Midbrain (tissue), 1 donor: ENCODE measurements at places on chromosomes 16 and 17.

- DNase-seq: no peak
These were observed 11.4 kb downstream of the HLF start for GRCh38 chr17:55275894-55276804.

GRCh38 chr17:47694581-47695428 lies 844 bp downstream of the TBKBP1 start:
- DNase-seq: peak; percentile 24

GRCh38 chr16:10529895-10530669 lies 50.3 kb downstream of the EMP2 start:
- no peak for DNase-seq

- no peak for DNase-seq
These were observed 17.2 kb downstream of the RARA start for GRCh38 chr17:40326014-40326831.

GRCh38 chr16:72369274-72369673 lies 197.3 kb upstream of the PMFBP1 start:
- DNase-seq: no peak

DNA sequence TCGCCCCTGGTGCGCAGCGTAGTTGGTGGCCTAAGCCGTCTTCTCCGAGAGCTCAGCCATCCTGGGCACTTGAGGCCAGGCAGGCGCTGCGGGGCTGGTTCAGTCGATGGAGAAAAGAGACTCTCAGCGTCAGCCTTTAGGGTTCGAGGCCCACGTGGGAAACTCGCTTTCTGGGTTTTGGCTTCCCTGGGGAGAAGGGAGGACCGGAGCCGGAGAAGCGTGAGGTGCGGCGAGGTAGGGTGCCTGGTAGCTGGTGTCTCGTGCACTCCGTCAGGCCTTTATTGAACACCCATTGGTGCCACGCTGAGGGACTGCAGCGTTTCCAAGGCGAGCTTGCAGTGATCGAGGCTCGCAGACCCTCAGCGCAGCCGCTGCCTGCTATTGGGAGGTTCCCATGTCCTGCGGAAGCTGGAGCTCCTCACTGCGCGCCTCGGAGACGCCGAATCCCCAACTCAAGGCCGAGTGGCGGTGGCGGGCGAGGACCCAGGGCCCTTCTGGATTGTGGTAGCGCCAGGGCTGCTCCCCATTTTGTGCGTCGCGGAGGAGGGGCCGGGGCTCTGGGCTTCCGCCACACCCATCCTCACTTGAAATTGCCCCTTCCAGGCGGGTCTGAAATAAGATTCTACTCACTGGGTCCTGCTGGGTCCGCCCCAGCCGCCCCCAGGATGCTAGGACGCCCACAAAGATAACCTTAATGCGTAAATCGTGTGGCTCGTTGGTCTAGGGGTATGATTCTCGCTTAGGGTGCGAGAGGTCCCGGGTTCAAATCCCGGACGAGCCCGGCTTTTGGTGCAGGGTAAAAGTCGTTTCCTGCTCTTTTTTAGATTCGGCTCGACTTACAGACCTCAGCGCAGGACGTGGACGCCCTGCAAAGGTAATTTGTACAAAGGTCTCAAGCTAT lies 1.2 kb downstream of the OR1F1 start:
- no peak for DNase-seq

GRCh38 chr17:7261379-7262191 lies 693 bp downstream of the CLDN7 start:
- no peak for DNase-seq

DNA sequence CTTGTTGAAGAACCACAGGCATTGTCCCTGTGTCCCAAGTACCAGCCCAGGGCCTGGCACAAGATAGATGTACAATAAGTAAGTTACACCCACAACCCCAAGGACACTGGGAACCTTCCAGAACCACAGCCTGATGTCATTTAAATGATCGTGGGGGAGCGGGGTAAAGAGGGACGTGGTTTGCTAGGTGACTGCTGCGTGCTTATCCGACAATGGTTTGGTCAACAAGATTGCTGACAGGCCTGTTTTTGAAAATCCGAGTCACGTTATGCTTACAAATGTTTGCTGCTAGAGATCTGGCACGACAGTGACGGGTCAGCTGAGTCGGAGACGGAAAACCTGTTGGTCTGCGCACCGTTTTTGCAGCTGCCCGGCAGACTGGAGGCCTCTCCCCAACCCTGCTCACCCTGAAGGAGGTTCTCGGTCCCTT lies 22.8 kb downstream of the COTL1 start:
- DNase-seq: no peak

DNA sequence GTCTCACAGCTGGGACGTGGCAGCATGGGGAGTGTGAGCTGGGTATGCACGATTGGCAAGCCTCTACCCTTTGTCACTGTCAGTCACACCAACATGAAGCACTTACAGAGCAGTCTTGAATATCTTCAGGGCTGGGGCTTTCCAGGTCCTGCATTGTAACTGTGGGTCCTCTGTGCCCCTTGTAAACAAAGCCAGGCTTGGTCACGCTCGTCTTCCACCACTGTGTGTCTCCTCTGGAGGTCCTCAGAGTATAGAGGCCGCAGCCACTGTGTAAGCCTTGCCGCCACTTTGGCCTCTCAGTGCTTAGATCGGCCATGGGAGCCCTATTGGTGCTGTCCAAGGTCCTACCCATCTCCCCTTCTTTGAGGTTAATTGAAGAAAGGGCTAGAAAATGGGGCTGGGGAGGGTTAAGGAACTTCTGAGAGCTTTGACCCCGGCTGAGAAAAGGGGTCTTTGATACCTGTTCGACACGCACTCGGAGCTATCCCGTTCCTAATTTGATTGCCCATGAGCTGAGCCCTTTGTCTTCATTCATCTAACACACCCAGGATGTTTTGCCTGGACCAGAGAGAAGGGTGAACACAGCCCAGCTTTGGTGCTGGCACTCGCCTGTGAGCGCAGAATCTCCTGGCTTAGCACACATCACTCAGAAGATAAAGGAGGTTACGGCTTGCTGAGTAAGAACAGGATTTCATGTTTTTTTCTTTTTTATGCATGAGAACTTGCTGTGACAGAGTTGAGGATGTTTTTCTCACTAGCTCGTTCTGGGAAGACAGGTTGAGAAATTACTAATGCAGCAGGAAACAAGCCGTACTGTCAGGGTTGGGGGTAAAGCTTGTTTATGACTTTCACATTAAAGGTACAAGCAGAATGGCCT lies 267.9 kb downstream of the CPPED1 start:
- DNase-seq: no peak

DNA sequence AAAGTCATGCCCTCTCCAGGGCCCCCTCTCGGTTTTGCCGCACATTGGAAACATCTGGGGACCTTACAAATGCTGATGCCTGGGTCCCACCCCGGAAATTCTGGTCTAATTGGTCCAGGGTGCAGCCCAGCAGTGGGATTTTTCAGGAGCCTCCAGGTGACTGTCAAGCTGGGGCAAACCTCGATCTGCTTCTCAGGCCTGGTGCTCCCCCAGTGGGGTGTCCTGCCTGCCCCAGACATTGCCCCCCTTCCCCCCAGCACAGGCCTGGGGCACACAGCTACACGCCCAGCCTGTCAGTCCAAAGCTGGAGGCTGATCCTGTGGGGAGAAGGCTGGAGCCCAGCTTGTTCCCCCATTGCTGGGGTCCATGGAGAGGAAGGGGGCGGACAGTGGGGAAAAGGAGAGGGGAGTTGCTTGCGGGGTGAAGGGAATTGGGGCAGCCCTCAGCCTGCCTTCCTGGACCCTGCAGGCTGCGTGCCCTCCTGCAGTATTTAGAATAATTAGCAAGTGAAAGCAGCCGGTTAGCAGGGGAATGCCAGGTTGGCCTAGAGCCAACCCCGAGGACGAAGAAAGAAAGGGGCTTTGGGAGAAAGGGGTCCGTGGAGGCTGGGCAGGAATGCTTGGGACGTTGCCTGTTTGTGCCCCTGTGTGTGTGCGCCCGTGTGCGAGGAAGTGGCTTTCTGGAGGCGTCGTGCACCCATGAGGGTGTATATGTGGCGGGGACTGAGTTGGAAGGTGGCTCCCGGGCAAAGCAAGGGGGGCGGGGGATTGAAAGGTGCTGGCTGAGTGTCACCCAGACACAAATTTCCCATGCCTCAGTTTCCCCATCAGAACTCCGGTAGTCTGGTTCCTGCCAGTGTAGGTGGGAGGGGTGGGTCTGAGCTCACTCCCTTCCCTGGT lies 5.9 kb downstream of the FOXJ1 start:
- no peak for DNase-seq

DNA sequence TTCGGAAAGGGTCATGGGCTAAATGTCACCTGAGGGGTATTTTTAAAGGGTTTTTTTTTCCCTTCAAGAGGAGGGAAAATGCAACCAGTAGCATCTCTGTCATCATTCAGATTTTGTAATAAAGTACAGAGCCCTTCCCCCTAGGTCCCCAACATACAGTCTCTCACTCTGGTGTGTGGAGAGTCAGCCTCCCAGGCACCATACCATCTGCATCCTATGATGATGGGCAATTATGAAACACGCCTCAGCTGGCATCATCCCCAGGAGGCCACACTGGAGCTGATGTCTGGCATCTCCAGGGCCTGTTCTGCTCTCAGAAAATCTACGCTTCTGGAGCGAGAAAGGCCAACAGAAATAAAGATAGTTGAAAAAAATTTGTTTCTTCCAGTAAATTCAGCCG lies 32.0 kb downstream of the TBX4 start:
- no peak for DNase-seq

- no peak for DNase-seq
These were observed 35.0 kb downstream of the STAT5A start for GRCh38 chr17:42323268-42323773.

GRCh38 chr17:2309338-2310154 lies 5.8 kb downstream of the SRR start:
- no peak for DNase-seq

DNA sequence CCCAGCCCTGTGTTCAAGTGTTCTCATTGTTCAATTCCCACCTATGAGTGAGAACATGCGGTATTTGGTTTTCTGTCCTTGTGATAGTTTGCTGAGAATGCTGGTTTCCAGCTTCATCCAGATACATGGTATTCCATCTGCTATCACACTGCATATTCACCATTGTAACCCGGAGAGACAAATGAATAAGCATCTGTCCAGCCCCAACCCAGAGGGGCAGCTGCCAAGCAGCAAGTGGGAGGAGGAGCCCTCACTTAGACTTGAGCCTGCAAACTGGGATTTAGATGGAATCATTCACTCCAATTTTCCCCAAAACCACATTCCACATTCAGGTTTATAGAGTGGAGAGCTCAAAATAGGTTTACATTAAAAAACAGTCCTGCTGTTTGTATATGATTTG lies 41.6 kb downstream of the SHISA6 start:
- DNase-seq: no peak

- no peak for DNase-seq
These were observed 3.4 kb downstream of the MAPK8IP3 start for GRCh38 chr16:1709356-1709755.

- no peak for DNase-seq
These were observed 5.0 kb downstream of the CCDC47 start for GRCh38 chr17:63768433-63768832.

GRCh38 chr16:24950275-24950674 lies 64.9 kb downstream of the ARHGAP17 start:
- DNase-seq: no peak

DNA sequence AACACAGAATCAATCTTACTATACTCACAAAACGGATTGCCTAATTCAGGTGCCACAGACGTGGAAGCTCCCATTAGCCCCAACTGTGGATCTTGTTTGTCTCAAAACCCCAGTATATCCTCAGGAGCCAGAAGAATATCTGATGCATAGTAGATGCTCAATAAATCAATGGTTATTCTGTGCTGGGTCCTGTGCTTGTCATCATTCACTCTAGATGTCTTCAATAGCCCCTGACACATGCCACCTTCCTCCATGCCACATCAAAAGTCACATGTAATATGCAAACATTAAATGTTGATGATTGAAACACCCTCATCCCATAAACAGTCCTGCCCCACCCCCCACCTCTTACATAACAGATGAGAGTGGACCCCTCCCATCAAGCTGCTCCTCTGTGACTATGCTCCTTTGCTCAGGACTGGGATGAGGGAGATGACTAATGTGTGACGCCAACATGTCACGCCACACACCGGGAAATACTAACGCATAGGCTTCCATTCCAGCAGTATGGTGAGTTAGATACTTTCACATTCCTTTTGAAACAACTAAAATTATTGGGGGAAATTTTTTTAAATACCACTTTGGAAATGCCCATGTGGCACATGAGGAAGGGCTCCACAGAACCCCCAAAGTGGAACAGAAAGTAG lies 267.6 kb upstream of the SDK2 start:
- DNase-seq: no peak

DNA sequence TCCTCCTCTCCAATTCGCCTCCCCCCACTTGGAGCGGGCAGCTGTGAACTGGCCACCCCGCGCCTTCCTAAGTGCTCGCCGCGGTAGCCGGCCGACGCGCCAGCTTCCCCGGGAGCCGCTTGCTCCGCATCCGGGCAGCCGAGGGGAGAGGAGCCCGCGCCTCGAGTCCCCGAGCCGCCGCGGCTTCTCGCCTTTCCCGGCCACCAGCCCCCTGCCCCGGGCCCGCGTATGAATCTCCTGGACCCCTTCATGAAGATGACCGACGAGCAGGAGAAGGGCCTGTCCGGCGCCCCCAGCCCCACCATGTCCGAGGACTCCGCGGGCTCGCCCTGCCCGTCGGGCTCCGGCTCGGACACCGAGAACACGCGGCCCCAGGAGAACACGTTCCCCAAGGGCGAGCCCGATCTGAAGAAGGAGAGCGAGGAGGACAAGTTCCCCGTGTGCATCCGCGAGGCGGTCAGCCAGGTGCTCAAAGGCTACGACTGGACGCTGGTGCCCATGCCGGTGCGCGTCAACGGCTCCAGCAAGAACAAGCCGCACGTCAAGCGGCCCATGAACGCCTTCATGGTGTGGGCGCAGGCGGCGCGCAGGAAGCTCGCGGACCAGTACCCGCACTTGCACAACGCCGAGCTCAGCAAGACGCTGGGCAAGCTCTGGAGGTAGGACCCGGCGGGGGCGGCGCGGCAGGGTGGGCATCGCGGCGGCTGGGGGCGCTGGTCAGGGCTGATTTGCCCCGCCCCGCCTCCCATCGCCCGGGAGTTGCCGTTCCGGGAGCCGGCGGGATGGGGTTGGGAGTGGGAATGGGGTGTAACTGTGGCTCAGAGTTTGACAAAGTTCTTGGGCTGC lies 567 bp downstream of the SOX9 start:
- DNase-seq: peak; percentile 25

- DNase-seq: no peak
These were observed 415 bp upstream of the FOXF1 start for GRCh38 chr16:86509759-86510464.

GRCh38 chr17:33324736-33325135 lies 31.6 kb upstream of the ASIC2 start:
- DNase-seq: peak; percentile 1

DNA sequence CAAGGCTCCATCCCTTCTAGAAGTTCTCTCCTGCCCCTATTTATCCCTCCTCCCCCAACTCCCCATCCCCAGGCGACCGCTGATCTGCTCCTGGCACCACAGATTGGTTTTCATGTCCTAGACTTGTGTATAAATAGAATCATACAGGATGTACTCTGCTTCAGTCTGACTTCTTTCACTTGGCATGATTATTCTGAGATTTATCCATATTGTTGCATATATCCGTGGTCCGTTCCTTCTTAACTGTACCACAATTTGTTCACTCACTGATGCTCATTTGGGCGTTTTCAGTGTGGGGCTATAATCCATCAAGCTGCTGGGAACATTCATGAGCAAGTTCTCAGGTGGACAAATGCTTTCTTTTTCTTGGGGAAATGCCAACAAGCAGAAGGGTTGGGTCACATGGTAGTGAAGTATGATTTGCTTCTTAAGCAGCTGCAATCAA lies 23.9 kb downstream of the PITPNM3 start:
- no peak for DNase-seq

- no peak for DNase-seq
These were observed 42.7 kb downstream of the GNAO1 start for GRCh38 chr16:56233795-56234566.

GRCh38 chr17:39703913-39704312 lies 4.0 kb downstream of the ERBB2 start:
- DNase-seq: no peak

- DNase-seq: no peak
These were observed 202.2 kb upstream of the CHMP6 start for GRCh38 chr17:80789356-80789902.
